ENCODE measurements at places on chromosomes 2 and 18.

DNA sequence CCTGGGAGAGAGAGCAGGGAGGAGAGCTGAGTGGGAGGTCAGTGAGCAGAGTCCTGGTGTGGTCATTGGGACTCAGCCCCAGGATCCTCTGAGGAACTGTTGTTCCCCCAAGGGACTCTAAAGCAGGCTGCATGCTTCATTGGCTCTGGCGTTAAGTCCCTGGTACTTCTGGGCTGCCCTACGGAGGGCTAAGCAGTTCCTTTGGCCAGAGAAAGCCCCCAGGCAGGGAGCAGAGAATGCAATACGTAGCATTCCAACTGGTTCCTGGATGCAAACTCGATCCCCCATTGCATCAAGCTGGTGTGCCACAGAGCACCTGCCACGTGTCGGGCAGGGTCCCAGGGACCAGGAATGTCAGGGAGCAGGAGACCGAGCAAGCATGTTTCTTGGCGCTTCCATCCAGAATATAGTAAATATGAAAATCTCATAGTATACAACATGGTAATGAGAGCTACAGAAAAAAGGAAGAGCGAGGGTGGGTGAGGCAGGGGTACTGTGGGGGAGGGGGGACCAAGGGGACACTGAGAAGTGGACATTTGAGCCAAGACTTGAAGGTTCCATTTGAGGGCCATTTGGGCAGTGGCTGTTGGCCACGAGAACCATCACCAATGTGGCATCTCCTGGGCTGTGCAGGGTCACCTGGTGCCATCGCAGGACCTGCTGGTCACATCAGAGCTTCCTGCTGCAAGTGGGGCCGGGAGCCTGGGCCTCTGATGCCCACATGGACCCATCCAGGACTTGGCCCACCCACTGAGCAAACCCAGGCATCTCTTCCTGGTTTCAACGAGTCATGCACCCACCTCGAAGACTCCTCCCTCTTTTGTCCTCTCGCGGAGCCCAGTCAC lies 160.4 kb downstream of the ASB1 start:
- DNase-seq = no peak

- no peak for DNase-seq
Measured at GRCh38 chr2:3517948-3518495, 1.3 kb downstream of the ADI1 start.

GRCh38 chr2:178473931-178474330 lies 4.5 kb downstream of the FKBP7 start:
- no peak for DNase-seq

- DNase-seq = no peak
Measured at GRCh38 chr2:3512086-3512485, 7.2 kb downstream of the ADI1 start.

DNA sequence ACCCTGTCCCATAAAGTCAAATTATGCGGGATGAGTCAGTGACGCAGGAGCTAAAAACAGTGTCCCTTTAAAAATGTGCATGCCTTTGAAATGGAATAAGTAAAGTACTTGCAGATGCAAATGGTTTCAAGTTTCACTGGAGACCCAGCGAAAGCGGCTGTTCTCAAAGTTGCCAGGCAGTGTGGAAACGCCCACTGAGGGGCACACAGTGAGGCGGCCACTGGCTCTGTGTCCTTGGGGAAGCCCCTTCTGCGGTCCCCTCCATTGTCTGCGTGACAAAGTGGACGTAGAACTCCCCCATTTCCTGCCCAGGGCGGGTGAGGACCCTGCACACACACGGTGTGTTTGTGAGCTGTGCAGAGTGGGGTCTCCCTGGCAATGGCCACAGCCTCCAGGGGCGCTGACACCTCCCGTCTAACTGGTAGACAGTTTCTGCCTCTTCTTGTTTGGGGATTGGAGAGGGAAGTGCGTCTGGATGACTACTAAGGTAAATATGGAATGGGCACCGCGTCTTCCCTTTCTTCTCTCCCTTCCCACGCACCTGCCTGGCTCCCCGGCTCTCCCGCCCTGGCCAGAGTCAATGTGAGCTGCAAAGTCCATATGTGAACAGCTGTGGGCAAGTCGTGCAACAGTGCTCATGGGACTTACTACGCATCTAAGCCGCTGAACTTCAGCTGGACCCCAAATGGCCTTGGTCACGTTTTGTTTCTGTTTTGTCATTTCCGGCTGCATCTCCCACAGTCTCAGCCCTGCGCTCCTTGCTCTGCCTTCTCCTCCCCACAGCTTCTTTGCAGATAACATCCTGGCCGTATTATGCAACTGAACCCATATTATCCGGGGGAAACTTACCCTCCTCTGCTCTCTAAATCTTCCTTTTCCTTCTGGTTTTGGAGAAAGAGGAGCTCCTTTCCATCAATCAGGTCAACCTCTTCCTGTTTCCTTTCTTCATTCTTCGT lies 33.7 kb upstream of the ZNF516 start:
- DNase-seq = no peak
